ENCODE measurements at places on chromosomes 3 and 15. TPM values are rescaled to one million over a fixed set of nuclear protein-coding genes. Genes with fewer than 3 reads are reported as not detected.

GREM1 gene
- total RNA-seq = not detected

RBP2 gene
- not detected for total RNA-seq

SCAMP5 gene
- total RNA-seq = 0.44 TPM

PLD1 gene
- 0.18 TPM for total RNA-seq

TIMP4 gene
- total RNA-seq = not detected

HRH1 gene
- 0.12 TPM for total RNA-seq

Measured in activated naive CD8-positive, alpha-beta T cell treated with anti-CD3 and anti-CD28 coated beads for 36 hours (primary cell).